ENCODE measurements at places on chromosomes 16 and 17. TPM values are rescaled to one million over a fixed set of nuclear protein-coding genes. Genes with fewer than 3 reads are reported as not detected.
A peak's percentile ranks its signal among the peaks of the same experiment; 100 is the strongest.

DNA sequence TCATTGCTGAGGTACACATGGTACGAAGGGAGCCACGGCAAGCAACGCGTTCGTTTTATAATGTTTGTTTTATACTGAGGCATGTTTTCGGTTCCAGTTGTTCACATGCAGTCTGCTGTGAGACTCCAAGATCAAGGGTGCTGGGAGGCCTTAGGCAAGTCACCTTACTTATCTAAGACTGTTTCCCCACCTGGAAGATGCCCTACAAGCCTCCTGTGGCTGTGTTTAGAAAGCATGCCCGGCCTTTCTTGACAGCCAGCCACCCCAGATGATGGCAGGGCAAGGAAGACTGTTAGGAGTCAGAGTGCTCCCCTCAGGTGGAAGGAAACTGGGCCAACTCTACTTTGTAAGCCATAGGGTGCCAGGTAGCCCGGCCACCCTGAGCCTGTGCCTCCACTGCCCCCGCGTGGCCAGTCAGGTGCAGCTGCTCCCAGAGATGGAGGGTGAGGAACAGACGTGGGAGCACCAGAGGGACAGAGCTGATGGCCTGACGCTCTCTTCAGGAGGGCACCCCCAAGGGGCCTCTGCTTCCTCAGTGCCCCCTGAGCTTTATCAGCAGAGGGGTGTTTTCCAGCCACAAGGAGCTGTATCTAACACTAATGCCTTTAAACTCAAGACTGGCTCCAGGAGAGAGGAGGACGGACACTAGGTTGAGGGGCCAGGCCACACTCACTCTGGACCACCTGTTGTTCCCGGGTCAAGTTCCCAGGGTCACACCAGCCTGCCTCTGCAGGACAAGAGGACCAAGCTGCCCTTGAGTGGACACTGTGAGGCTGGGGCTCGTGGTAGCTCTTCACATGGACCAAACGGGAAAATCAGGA, 5.4 kb downstream of the NAT9 start:
- no peaks in the 10 kb centered on the region for H3K27me3 ChIP-seq
- peaks cover 31% of the 10 kb centered on the region for H3K4me1 ChIP-seq
- H3K36me3 ChIP-seq = peaks cover 48% of the 10 kb centered on the region

GRCh38 chr16:23148513-23149266, 562 bp downstream of the USP31 start:
- peak; percentile 36 for DNase-seq
- peak overlapping the region; percentile 96 for H3K27ac ChIP-seq
- H3K27me3 ChIP-seq = peaks cover 11% of the 10 kb centered on the region

VEZF1 gene
- 37.7 TPM for total RNA-seq

FNDC8 gene
- not detected for total RNA-seq

DNA sequence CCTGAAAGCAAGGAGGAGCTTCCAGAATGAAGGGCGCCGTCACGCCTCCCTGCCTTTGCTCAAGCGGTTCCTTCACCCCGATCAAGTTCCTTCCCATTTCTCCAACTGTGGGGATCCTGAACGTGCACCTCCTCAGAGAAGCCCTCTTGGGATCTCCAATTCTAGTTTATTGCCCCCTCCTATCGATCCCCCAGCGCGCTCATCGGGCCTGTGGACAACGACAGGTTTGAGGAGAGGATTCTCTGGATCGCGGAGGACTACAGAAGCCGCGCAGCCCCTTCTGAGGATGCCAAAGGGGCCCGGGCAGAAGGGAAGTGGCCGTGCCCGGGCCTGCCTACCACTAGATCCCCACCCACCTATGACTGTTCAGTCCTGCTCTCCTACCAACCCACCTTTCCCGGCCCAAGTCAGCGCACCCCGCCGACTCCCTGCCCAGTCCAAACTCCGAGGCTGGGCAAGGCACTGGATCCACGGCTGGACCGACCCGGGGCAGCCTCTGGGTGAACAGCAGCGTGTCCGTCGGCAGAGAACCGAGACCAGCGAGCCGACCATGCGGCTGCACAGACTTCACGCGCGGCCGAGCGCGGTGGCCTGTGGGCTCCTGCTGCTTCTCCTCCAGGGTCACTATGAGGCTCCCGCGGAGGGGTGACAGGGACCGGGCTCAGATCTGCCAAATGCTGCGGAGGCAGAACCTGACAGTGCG, 12.8 kb upstream of the CES3 start:
- no peak overlapping the region for H3K27ac ChIP-seq
- H3K36me3 ChIP-seq = peaks cover 3% of the 10 kb centered on the region
- peak overlapping the region; percentile 87 for H3K4me3 ChIP-seq
- peaks cover 24% of the 10 kb centered on the region for H3K4me1 ChIP-seq

DNA sequence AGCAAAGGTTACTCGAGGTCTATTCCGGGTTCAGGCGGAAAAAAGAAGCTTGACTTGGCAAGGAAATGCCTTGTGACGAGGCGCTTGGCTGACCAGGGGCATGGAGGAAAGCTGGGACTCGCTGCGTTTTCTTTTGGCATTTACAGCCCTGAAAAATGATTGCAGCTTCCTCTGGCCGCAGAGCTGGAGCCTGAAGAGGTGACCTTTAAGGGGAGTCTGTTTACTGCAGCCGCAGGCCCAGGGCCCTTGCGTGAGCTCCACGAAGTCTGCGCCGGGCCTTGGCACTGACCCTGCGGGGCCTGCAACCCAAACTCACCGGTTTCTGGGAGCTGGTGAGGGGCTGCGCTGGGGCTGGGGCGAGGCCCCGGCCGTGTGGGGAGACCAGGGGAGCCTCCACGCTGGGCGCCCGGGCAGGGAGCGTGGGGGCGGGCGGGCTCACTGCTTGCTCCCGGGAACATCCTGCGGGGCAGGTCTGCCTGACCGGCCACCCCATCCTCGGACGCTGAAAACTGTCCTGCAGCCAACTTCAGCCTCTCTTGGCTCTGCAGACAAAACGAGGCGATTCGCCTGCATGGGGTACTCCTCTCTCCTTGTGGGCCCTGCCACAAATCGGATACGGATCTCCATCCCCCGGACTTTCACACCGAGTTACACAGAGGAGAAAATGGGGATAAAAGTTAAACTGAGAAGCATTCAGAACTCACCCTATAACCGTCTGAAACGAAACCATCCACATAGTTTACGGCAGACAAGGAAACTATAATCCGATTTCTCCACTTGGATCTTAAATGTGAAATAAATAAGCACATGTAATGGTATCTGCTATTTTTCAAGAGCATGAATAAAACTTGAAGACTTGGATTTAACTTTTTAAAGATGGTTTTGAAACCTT, 206.3 kb upstream of the FOXF1 start:
- H3K27me3 ChIP-seq = peaks cover 29% of the 10 kb centered on the region
- no peaks in the 10 kb centered on the region for H3K4me1 ChIP-seq
- no peak for DNase-seq
- H3K36me3 ChIP-seq = no peaks in the 10 kb centered on the region

DNA sequence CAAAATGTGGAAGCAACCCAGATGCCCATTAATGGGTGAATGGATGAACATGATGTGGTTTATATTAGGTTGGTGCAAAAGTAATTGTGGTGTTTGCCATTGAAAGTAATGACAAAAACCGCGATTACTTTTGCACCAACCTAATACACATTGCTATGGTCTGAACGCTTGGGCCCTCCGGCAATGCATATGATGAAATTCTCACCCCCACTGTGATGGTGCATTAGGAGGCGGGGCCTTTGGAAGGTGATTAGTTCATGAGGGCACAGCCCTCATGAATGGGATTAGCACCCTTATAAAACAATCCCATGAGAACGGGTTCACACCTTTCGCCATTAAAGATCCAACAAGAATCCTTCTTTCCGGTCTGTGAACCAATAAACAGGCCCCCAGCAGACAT, 25.3 kb upstream of the PRM1 start:
- H3K4me3 ChIP-seq = no peak overlapping the region
- DNase-seq = no peak
- peaks cover 4% of the 10 kb centered on the region for H3K27me3 ChIP-seq
- H3K36me3 ChIP-seq = no peaks in the 10 kb centered on the region

DNA sequence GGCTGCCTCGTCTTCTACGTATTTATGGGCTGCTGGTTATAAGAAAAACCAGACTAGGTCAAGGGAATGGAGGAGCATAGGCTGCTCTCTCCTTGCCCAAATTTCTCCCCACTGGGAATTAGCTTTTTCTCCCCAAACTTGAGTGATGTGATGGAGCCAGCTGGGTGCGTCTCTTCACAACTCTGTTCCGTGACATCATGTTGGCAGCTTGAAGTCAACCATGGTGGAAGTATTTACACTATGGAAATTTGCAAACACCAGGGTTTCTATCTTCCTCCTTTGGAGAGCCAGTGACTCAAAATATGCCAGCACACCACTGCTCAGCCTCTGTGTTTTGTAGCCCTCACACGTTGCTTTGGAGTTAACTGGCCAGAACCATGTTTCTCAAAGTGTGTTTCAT, 78.1 kb downstream of the OR1D5 start:
- peaks cover 3% of the 10 kb centered on the region for H3K36me3 ChIP-seq
- no peaks in the 10 kb centered on the region for H3K27me3 ChIP-seq
- no peak overlapping the region for H3K4me3 ChIP-seq
- H3K4me1 ChIP-seq = no peaks in the 10 kb centered on the region

- no peak overlapping the region for H3K27ac ChIP-seq
- no peaks in the 10 kb centered on the region for H3K36me3 ChIP-seq
- peaks cover 2% of the 10 kb centered on the region for H3K27me3 ChIP-seq
- H3K4me1 ChIP-seq = peaks cover 26% of the 10 kb centered on the region
- H3K4me3 ChIP-seq = no peak overlapping the region
- no peak for DNase-seq
Measured at GRCh38 chr17:17975436-17975835, 2.8 kb downstream of the DRC3 start.

All from activated T-helper 1 cell treated with anti-CD3 and anti-CD28 coated beads, Interleukin-12 subunit alpha, Interleukin-12 subunit beta, Interleukin-2, Interleukin-4 antibody, amounts not matched to agents 30 ng/mL and 10 ng/mL and 1 ng/mL, durations not matched to agents 14 hours and 24 hours and 36 hours (primary cell).